ENCODE measurements at places on chromosomes 6 and 20.

DNA sequence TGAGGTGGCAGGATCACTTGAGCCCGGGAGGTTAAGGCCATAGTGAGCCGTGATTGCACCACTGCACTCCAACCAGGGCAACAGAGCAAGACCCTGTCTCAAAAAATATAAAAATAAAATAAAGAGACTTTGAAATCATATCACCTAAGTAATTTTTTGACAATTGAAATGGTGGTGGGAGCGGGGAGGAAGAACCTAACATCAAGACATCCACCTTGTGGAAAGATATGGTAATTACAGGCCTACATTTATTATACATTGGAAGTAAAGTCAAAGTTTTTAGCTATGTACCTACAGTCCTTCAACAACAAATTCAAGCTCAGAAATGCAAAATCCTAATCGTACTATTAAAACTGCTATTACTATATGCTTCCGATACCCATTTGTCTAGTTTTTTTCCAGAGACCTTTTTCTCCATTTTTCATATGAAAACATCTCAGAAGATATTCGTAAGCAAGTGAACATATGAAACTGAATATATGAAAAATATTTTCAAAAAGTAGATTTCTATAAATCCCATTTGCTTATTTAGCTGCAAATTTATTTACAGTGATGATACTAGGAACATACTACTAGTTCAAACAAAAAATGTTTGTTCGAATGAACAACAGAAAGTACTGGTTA, 83.3 kb downstream of the SYCP2 start:
- DNase-seq, result no peak

DNA sequence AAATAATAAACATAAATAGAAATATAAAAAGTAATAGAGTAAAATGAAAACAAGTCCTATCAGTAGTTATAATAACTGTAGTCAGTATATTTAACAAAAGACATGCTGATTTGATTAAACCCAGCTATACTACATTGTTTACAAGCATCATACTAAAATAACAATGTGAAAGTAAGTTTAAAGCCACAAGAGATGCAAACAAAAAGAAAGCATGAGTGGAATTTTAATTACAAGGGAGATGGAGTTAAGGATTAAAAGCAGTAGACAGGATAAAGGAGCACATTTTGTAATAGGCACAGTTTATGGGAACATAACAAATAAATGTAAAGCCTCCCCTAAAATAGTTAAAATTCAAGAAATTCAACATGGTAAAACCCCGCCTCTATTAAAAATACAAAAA, 41.5 kb downstream of the SENP6 start:
- DNase-seq, result no peak

DNA sequence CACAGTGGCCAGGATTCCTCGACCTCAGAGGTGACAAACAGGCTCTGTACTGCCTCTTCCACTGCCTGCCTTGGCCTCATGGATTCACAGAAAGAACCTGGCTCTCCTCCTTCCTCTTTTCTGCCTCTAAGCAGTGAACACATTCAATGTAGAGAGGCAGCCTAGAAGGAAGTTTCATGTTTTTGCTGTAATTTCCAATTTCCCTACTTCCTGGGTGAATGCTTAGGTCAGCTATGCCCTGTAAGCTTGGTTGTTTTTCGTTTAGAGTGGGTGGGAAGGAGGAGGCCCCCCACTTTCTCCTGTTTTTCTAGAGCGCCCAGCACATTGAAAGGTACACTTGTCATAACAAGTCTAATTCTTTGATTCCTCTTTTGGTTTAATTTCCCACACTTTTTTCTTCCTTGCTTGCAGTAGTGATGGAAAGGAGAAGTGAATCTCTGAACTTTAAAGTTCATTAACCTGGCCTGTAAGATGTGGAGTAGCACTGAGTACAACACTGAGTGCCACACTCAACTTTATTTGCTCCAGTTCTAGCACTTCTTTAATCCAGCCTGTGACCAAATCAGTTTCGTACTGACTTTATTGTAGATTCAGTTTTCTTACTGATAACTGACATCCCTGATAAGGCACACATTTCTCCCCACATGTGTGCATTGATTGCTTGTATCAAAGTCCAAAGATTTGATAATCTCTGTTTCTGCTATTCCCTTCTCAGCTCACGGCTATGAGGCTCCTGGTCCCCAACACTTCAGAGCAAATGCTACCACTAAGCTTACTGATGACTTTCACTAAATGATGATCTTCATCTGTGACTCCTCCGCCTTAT, 100.0 kb upstream of the MAN1A1 start:
- DNase-seq, result no peak

DNA sequence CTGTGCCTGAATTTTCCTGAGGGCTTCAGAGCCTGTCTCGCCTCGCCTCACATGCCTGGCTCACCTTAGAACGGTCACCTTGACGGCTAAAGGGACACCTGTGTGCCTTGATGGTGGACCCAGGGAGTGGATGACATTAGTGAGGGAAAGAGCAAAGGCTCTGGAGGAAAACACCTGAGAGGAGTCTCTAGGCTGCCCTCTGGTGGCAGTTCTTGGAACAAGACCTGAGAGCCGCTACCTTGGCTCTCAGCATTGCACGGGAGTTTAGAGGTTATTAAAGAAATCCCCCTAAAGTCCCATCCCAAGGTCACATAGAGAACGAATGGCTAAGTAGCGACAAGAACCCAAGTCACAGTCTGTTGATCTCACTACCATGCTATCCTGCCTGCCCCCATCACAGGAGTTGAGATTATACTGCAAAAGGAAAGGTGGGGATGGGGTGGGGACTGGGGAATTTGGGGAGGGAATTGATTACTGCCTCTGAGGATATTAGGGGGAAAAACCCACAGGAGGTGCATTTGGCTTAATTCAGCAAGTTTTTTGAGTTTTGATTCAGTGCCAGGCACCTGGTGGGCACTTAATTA, 7.9 kb upstream of the CDSN start:
- peak; percentile 56 for DNase-seq

DNA sequence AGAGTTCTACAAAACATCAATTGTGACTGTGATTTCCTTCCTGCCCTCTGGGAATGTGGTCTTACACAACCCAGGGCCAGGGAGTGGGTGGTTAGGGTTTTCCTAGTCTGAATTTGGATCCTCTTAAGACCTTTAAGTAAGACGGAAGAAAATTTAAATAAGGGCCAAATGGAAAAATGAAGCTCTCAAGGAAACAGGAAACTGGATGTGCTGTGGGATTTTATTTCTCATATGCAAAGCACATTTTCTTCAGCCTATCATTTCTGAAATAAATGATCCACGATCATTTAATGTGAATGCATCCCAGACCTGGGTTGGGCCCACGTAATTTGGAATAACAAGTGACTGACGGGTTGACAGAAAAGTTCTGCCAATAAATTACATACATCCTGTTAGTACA, 243.6 kb downstream of the CLIC5 start:
- DNase-seq, result no peak

DNA sequence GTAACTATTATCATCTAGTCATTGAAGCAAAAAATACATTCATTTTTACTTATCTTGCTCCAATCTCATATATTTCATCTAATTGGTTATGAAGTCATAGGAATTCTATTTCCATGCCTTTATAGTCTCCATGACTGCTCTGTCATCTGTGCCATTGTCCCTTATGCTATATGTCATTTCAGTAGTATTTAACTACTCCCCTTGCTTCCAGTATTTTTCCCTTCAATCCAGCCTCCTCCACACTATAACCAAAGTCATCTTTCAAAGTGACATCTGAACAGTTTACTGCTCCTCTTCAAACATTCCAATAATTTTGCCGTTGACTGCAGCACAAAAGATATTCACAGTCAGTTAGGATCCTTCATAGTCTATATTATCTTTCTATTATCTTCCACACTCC, 216.6 kb upstream of the HS3ST5 start:
- no peak for DNase-seq

- DNase-seq, result no peak
These were observed 430.3 kb upstream of the SOX4 start for GRCh38 chr6:21163110-21163837.

DNA sequence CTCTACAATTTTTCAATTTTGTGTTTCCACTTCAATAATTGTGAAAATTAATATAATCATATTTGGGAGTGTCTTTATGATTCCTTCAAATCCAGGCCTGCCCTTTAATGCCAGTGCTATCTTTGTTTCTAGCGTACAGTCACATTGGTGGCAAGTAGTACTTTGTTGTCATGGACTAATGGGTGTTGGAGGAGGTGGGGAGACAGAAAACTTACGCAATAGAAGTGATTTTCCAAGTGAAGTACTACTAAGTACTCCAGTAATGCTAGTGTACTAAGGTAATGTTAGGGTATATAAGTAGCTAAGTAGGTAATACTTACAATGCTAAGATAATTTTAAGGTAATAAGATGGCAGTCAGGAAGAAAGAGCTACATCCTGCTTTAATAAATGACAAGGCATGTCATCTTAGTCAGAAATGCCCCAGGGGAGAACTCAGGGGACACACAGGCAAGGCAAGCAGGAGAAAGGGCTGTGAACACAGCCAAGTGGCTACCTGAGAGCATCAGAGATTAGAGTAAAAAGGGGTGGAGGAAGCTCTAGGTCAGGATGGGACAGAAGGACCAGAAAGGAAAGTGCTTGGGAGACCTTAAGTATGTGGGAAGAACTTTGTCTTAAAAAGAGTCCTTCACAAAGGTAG, 217.2 kb upstream of the PRDM1 start:
- DNase-seq, result no peak

Data from activated T-helper 1 cell treated with anti-CD3 and anti-CD28 coated beads, Interleukin-2, amount 50 U/mL, for 16 hours (primary cell).